ENCODE measurements at places on chromosomes 4 and X. TPM values are rescaled to one million over a fixed set of nuclear protein-coding genes. Genes with fewer than 3 reads are reported as not detected.

GRCh38 chrX:129726307-129727111 is 12.3 kb upstream of the XPNPEP2 start:
- DNase-seq = peak; percentile 65

GRCh38 chr4:54234497-54235205 is 5.6 kb downstream of the PDGFRA start:
- no peak for DNase-seq

GRCh38 chr4:108391701-108392455 is 223.1 kb upstream of the LEF1 start:
- DNase-seq = no peak

GRCh38 chrX:84078991-84079390 is 109.0 kb downstream of the RPS6KA6 start:
- DNase-seq = no peak

GRCh38 chr4:4841156-4841555 is 18.3 kb upstream of the MSX1 start:
- no peak for DNase-seq

DNA sequence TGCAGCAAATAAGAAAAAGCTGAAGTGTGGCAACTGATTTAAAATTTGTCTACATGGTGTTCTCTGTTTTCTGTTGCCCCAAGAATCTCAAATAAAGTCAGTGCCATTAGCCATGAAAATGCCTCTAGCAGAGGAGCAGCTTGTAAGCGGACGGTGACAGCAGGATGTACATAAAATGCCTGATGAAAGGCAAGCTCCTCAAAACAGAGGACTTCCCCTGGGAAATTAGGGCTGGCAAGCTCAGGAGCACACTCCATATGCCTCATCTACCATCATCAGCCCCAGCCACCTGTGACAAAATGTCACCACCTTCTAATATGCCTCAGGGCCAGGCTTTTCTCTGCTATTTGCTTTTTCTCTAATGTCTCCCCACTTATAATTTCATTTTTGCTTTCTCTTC is 54.5 kb downstream of the ASB9 start:
- no peak for DNase-seq

- no peak for DNase-seq
These were observed 34.0 kb upstream of the MAGEB2 start for GRCh38 chrX:30181353-30181752.

The HSFX2 gene
- 1.3 TPM for polyA plus RNA-seq

DNA sequence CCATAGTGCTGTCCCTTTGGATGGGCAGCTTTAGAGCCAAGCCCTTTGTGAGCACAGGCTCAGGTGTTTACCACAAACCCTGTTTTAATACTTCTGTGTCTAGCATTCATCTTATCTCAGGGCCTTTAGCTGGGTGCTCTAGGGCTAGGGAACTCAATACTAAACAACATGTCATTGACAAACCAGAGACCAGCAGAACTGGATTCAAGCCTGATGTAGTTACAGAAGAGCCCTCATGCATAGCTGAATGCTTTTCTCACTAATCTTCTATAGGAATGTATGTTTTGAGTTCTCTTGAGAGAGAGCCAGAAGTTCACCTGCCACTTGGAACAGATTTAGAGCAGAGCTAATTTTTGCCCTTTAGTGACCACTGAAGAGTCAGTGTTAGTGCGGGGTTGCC is 142.6 kb downstream of the DCK start:
- DNase-seq = no peak

- DNase-seq = no peak
These were observed 191.0 kb downstream of the AFF2 start for GRCh38 chrX:148691456-148691855.

DNA sequence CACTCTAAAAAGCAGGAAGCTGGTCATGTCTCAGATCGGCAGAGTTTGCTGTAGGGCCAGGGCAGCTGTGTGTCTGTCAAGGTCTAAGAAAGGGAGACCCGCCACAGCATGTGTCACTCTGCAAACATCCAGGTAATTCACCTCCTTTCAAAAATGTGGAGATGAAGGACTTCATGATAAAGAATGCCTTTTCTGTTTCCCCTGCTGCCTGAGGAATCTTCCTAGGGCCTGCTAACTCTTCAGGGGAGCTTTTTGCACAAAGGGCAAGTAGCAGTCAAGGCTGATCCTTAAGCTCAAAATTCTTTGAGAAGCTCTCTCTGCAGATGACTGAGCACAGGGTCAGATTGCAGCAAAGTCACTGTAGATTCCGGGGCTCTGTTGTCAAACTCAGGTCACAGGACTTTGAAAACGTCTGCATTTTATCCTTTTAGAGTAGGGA is 21.1 kb downstream of the RASL11B start:
- no peak for DNase-seq

GRCh38 chr4:26104056-26104685 is 190.2 kb downstream of the SMIM20 start:
- no peak for DNase-seq

The ARMCX2 gene
- 14.0 TPM for polyA plus RNA-seq

DNA sequence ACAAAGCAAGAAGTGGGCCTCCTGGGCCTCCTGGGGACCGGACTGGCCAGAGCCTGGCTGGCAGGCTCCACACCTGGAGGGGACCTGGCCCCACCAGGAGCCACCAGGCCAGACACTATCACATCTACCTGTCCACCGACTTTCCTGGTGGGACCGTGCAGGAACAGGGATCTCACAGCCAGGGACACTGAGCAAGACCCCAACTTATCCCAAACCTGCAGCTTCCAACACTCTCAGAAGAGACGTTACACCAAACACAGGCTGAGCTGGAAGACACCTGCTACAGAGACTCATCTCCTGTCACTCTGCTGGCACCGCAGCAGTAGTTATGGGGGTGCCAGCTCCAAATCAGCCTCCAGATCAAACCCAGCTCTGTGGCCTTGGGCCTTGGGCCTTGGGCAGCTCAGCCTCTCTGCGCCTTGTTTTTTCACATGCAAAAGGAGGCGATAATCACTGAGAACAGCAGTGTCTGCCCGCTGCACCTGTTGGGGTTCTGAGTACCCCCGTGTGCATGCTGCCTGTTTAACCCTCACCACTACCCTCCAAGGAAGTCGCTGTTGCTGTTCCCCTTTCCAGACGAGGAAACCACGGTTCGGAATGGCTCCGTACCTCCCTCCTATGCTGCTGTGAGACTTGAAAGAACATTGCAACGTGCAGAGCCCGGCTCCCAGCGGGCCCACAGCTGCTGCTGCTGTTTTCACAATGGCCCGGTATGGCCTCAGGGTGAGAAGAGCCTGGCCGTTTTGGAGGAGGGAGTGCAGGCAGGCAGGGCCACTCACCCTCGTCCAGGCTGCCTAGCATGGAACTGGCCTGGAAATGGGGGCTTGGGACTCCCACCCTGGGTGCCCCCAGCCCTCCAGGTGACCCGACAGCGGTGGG is 69.6 kb downstream of the ADRA2C start:
- DNase-seq = no peak

The MEPE gene
- polyA plus RNA-seq = not detected

DNA sequence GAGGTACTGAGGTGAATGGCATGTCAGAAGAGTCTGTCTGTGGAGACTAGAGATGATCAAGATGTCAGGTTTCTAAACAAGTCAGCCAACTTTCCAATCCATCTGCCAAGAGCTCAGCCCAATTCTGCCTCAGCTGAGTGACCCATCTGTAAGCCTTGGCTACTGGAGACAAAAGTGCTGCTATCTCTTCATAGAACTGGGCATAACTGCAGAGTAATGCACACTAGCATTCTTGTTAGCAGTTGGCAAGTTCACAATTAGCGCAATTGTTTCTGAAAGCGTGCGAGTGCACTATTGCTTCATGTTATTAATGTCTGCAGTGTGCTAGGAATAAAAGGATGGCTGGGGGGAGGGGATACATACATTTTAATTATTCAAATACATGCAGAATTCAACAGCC is 32.9 kb upstream of the SH3D19 start:
- DNase-seq = no peak

DNA sequence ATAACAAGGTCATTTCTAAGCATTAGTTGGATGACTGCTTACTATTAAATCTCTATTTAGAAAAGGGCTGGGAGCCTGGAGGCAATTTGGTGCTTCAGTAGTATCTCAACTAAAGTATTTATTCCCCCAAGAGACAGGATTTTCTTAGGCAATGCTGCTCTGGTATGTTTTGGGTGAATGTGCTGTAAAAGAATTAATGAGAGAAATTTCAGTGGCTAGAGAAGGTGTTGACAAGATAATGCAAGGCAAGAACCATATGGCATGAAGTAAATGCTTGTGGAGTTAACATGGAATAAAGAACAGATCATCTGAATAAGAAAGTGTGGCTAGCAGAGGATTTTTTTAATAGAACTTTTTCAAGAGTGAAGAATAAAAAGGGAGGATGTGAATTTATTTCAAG is 3.9 kb downstream of the CYP2U1 start:
- DNase-seq = no peak

The HELT gene
- not detected for polyA plus RNA-seq

The CD38 gene
- polyA plus RNA-seq = 1.8 TPM

- DNase-seq = no peak
These were observed 923.6 kb upstream of the TENM3 start for GRCh38 chr4:181319629-181320028.

DNA sequence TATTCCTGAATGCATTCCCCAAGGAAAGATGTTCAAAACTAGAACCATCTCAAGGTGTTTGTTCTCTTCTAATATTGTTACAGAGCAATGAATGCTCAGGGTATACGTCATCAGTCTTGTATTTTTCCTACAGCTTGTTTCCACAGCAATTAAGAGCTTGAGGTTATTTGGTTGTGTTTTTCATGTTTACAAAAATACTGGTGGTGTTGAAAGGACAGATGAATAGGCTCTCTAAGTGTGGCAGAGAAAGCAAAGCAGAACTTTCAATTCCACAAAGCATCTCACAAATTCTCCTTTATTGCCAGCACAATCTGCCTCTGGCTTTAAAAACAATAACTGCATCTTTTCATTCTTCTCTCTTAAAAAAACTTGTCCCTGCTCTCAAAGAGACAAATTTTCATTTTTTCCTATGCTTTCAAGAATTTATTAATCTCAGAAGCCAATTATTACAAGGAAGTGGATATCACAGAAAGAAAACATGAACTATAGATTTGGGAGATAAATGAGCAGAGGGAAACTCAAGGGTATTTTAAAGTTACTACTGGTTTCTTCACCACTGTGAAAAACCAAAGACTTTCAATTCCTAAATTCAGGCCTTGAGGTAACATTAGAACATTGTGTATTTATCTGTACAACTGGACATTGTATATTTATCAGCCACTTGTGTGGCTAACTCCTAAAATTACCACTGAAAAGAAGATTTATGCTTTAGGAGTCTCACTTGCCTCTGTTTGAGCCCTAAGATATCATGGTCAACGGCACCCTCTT is 49.2 kb downstream of the DDX53 start:
- no peak for DNase-seq

The MXRA5 gene
- polyA plus RNA-seq = 1.9 TPM

GRCh38 chr4:125735102-125735501 is 420.3 kb downstream of the FAT4 start:
- no peak for DNase-seq

DNA sequence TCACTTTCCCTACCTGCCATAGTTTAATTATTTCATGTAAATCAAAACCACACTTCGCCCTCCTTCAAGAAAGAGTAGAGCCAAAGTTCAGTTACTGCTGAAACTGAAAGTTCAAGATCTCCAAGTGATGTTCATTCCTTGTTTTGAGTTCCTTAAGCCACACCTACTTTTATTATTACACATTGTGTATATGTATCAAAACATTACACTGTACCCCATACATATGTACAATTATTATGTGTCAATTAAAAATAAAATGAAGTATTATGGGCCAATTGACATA is 892.3 kb upstream of the NDST4 start:
- no peak for DNase-seq

The AWAT2 gene
- polyA plus RNA-seq = not detected

The KLHL15 gene
- 2.3 TPM for polyA plus RNA-seq

DNA sequence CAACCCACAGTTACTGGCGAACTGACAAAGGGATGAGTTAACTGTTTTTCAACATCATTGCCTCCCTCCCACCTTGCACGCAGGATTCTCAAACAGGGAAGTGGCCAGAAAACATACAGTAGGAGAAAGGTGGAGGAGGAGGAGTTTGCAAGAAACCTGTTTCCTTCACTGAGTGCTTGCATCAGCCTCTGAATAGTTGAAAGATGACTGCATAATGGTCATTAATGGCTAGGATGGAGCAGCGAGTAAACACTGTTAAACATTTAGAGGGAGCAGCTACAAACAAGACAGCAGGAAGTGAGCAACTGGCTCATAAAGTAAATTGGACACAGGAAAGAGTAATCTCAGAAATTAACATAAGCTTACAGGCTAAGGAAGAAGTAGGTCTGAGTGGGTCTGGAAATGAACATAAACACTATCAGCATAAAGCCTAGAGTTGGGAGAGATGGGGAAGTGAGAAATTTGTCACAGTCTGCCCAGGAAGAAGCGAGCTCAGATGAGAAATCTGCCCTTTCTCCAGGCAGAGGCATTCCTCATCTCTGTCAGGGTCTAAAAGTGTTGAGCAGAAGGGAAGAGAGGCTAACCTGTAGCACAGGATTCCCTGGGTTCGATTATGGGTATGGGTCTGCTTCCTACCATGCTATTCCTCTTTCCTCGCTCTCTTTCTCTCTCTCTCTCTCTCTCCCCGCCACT is 38.6 kb downstream of the TRPC5OS start:
- DNase-seq = no peak

The TSPYL2 gene
- polyA plus RNA-seq = 29.7 TPM

DNA sequence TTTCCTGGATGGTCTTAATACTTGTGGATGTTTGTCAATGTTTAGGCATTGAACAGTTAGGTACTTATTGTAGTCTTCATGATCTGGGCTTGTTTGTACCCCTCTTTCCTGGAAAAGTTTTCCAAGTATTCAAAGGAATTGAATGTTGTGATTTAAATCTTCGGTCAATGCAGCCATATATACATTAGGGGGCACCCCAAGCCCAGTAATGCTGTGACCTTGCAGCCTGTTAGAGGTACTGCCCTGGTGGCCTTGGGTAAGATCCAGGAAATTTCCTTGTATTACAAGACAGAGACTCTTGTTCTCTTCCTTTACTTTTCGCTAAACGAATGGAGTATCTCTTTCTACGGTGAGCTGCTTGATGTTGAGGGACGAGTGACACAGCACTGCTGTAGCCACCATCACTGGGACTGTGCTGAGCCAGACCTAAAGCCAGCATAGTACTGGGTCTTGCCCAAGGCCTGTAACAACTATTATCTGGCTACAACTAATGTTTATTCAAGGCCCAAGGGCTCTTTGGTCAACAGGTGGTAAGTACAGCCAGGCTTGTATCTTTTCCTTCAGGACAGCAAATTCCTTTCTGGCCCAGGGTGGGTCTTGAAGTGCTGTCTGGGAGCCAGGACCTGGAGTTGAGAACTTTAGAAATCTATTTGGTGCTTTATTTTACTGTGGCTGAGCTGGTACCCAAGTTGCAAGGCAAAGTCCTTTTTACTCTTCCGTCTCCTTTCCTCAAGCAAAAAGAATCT is 118.3 kb upstream of the ATOH1 start:
- DNase-seq = no peak

The GPR78 gene
- not detected for polyA plus RNA-seq

GRCh38 chr4:6727943-6728250 is 11.9 kb downstream of the BLOC1S4 start:
- DNase-seq = no peak

- no peak for DNase-seq
These were observed 222.6 kb downstream of the ENOX2 start for GRCh38 chrX:130680164-130681035.
